Naive thymus-derived CD8-positive, alpha-beta T cell (primary cell): ENCODE measurements at places on chromosomes 1 and 21.

GRCh38 chr1:99672038-99672437 is 26.1 kb downstream of the PALMD start:
- DNase-seq = no peak

DNA sequence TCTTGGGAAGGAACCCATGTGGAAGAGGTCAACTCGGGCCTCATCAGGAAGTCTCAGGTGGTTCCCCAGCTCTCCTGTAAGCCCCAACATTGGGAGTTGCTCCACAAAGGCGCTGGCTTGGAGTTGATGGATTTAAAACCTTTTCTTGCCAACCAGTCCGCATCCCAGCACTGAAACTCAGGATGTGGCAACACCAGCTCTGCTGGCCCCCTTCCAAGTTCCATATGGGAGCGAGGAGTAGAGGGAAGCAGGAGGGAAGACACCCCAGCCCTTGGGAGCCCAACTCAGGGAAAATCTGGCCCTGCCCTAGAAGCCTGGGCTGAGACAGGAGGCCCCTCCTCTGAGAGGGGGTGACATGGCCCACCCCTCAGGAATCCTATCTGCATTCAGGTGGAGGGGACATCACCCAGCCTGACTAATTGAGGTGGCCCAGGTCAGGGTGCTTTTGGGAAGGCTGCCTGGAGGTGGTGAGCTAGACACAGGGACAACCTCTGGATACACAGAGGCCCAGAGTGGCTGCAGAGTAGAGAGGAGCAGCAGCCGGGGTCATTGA is 33.1 kb upstream of the DMBX1 start:
- DNase-seq = no peak

- no peak for DNase-seq
Measured at GRCh38 chr1:208177656-208178055, 66.5 kb downstream of the PLXNA2 start.

DNA sequence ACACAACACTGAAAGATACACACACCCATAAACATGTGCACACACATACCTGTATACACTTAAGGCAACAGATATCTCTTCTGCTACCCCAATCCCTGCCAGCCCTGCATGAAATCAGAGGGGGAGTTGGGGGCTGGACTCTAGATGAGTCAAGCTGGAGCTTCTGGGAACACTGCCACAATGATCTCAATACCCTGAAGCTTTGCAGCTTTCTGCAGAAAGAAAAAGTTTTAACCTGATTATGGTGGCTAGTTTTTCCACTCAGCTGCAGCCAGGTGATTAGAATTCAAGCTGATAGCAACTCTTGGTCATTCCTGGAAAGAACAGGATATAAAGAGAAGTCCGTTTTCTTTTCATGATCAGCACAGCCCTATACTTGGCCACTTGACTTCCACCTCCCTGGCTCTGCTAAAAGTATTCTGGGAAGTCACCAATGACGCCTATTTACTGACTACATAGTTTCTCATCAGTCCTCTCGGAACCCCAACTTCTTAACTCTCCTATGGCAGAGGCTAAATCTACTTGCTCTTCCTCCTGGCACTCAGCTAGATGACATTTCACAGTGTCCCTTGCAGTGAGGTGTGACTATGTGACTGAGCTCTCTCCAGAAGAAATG is 20.7 kb upstream of the DNASE2B start:
- DNase-seq = no peak

GRCh38 chr1:115160728-115161127 is 71.4 kb upstream of the TSPAN2 start:
- DNase-seq = no peak

DNA sequence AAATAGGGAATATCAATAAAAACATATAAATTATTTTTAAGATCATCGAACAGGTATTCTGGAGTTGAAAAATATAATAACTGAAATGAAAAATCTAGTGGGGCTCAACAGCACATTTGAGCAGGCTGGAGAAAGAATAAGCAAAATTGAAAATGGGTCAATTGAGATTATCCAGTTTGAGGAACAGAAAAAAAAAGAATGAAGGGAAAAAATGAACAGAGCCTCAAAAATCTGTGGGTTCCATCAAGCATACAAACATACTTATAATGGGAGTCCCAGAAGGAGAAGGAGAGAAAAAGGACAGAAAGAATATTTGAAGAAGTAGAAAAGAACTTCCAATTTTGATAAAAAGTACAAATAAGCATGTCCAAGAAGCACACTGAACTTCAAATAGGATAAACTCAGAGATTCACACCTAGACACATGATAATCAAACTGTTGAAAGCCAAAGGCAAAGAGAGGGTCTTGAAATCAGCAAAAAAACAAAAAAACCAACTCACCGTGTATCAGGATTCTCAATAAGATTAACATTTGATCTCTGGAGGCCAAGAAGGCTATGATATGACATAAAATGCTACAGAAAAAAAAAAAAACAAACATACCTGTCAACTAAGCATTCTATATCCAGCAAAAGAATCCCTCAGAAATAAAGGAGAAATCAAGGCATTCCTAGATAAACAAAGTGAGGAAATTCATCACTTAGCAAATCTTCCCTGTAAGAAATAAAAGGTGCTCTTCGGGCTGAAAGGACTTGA is 5.4 kb upstream of the COQ8A start:
- DNase-seq = no peak

GRCh38 chr21:33261635-33262034 is 4.5 kb upstream of the IL10RB start:
- DNase-seq = no peak

DNA sequence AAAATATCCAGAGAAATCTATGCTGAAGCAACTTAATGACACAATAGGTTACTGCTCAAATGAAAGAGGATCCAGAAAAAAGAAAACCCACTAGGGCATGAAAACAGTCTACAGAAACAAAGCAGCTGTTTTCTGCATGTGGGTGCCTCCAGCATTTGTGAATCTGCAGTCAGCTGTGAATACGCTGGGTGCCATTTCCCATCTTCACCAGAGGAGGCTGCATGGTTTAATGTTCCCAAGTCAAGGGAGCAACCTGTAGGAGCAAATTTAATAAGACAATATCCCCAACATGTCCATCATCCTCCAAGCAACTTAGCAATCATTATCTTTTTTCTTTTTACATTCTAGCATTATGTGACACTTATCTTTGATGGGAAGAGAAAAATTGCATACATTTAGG is 396.6 kb downstream of the BRINP2 start:
- DNase-seq = no peak

GRCh38 chr1:39165049-39165448 is 39.4 kb upstream of the MACF1 start:
- DNase-seq = no peak

DNA sequence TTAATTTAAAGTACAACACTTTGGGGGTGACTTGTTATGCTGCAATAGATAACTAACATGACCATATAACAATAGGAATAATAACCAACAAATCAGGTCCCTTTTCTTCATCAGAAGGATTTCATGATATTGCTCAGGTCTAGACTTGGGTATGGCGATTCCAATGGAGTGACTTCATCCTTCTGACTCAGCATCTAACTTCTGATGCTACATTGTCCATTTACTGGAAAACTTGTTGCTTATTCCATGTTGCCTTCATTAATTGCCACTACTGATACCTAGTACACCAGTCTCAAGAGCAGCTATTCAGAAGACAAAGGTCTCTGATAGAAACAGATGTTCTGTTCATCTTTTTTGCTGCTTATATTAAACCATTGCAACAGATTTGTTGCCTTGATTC is 324.3 kb downstream of the TGFB2 start:
- DNase-seq = no peak

- no peak for DNase-seq
Measured at GRCh38 chr1:28441674-28442073, 64.2 kb upstream of the RCC1 start.
